ENCODE measurements at places on chromosomes 13 and 19.

- no peak for DNase-seq
Observed at GRCh38 chr19:31639306-31639705, 290.1 kb upstream of the TSHZ3 start.

DNA sequence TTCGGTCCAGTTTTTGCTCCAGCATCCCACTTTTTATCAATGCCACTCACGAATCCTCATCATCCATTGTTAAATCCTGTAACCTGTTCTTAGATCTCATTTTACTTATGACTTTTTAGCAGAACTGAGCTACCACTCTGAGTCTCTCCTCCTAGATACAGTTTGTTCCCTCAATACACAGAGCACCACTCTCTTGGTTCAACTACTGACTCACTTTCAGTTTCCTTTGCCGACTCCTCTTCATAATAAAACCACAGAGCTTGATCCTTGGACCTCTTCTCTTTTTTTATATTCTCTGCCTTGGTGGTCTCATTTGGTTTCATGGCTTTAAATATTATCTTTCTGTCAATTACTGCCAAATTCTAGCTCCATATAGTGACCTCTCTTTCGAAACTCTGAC lies 150.3 kb downstream of the SLITRK5 start:
- DNase-seq, result no peak

DNA sequence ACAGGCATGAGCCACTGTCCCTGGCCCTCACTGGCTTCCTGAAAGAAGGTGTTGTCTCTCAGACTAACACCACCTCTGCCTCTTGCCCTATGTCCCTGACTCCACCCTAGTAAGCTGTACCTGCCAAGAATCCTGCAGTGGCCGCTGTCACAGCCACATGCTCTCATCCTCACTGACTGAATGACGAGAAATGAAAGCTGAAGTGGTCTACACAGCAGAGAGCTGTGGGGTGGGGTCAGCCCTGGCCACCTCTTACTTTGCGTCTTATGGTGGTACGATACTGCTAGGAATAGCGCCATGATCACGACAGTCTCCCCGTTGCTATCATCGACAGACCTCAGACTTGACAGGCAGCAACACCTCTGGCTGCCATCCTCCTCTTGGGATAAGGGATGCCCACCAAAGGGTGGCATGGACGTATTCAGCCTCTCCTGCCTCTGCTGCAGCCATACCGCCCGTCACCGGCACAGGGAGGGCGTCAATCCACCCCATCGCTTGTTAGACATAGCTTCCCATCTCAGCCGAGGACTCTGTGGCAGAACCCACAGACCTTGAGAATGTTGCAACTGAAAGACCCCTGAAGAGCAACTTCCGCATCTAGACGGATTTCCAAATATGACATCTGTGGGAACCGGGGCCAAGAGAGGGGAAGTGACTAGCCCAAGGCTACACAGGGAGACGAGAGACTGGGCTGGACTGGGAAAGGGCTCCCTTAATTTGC lies 809 bp downstream of the MYO1F start:
- no peak for DNase-seq

DNA sequence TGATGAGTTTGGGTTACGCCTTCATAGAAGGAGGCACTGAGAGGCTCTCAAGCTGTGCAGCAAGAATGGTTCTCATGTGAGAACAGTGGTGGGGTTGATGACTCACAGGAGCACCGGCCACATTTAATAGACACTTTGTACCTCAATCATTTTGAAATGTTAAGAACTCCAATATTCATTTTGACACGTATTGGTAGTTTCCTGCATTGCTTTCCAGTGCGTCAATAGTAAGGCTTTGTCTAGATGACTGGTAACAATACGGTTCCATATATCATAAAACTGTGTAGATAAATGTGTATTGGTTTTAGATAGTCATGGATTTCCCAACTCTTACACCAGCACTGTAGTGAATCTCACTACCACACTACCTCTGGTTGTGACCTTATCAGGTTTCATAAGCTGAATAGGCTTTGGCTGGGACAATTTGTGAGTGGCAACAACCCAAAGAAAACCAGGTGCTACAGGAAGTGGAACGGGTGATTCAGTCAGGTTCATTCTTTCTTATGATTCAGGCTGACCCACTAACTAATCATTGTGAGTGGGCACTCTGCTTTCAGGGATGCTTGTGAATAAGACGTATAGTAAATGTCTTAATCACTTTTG lies 362.6 kb downstream of the KLF5 start:
- no peak for DNase-seq

DNA sequence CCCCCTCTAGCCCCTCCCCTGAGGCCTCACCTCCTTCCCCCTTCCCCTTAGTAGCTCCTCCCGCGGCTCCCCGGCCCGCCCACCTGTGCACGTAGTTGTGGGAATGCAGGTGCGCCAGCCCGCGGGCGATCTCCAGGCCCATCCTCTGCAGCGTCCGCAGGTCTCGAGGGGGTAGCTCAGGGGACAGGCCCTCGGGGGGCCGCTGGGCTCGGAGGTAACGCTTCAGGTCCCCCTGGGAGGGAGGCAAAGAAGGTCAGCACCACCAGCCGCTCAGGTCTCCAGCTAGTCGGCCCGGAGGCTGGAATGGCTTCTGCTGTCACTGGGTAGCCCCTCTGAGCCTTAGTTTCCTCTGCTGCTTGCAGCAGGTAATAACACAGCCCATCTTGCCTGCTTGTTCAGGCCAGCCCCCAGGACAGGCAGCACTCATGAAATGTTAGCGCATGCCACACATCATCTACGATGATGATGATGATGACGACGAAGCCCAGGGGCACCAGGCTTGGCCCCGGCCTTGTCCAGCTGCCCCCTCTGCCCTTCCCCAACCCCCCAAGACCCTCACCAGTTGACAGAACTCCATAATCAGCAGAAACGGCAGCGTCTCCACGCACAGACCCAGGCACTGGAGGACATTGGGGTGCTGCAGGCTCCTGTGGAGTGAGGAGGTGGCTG lies 9.2 kb downstream of the LMTK3 start:
- DNase-seq, result no peak

DNA sequence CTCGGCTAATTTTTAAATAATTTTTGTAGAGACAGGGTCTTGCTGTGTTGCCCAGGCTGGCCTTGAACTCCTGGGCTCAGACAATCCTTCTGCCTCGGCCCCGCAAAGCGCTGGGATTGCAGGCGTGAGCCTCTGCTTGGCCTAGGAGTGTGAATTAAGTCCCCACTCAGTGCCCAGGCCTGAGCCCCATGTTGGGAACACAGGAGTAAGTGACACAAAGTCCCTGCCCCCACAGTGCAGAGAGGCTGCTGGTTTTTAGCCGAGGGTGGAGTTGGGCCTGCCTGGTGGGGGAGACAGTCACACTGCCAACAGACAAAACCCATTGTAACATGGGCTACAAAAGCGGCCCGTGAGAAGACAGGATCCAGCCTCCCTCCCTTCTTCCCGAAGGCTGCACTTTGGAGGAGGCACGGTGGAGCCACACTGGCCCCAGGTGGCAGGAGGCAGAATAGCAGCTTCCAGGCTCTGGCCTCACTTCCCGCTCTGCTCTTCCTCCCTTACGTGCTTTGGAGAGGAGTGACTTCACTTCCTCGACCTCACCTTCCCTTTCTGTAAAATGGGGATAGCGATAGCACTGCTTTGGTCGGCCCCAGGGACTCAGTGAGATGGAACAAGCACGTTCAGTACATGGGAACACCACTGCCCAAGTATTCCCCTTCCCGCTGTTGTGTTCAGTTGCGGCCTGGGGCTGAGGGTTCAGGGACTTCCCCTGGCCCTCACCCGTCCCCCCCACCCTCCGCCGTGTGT lies 15.2 kb upstream of the EHD2 start:
- DNase-seq, result no peak

DNA sequence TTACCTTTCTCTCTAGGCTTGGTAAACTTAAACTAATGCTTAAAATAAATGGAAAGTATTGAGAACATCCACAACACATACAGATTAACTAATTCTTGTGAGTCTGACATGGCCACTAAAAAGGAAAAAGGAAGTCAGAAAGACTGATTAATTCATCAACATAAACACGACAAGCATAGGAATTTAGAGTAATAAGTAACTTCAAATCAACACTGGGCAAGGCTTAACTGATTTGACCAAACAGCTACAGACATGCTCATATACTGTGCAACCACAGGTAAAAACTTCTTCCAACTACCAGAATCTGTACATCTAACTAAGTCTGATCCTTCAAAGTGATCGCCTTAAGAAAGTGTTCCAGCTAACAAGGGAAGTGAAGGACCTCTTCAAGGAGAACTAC lies 20.5 kb downstream of the UGGT2 start:
- no peak for DNase-seq

GRCh38 chr19:30444686-30445232 lies 72.6 kb downstream of the ZNF536 start:
- DNase-seq, result no peak

DNA sequence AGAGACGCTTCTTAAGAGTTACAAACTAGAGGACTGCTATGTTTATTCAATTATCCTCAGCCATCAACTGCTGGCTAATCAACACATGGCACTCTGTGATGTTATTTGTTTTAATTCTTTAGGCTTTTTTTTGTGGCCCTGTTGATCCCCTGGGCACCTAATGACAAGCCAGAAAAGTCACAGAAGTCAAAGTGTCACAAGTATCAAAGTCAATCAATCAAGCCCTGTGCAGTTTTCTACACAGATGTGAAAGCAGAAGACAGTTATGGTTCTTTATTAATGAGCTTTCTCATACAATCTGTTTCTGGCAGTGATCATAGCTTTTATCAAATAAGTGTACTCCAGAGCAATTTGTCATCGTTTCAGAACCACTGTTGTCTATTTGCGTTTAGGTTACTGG lies 34.3 kb downstream of the MYO16 start:
- DNase-seq, result no peak

DNA sequence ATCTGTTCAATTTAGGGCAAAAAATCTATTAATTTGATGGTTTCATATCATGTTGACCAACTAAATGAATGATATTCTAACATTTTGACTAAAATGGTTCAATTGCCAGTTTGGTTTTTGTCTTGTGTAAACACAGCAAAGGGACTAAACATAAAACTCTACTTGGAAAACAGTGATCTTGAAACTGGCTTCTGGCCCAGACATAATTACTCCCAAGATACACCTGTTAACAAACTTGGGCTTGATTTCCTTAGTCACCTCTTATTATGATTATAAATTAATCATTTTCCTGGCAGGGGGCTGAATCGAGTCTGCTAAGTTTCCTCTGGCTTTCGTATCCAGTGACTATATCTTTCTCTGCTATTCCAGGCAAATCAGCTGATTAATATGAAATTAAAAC lies 78.0 kb upstream of the OXGR1 start:
- no peak for DNase-seq

DNA sequence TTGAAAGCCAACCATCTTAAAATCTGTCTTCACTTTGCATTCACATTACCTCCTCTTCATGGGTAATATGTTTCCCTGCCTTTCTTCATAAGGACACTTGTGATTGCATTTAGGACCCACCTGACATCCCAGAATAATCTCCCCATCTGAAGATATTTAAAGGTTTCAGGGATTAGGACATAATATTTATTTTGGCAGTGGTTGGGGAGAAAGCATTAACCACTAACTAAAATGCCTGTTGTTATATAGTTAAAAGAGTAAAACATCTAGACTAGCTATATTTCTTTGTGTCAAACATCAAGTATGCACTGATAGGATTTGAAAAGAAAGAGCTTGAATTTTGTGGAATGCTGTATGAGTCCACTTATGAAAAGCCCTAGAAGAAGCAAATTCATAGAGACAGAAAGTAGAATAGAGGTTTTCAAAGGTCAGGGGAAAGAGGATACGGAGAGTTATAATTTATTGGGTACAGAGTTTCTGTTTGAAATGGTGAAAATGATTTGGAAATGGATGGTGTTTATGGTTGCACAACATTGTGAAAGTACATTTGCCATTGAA lies 457.7 kb upstream of the SPRY2 start:
- DNase-seq, result no peak

DNA sequence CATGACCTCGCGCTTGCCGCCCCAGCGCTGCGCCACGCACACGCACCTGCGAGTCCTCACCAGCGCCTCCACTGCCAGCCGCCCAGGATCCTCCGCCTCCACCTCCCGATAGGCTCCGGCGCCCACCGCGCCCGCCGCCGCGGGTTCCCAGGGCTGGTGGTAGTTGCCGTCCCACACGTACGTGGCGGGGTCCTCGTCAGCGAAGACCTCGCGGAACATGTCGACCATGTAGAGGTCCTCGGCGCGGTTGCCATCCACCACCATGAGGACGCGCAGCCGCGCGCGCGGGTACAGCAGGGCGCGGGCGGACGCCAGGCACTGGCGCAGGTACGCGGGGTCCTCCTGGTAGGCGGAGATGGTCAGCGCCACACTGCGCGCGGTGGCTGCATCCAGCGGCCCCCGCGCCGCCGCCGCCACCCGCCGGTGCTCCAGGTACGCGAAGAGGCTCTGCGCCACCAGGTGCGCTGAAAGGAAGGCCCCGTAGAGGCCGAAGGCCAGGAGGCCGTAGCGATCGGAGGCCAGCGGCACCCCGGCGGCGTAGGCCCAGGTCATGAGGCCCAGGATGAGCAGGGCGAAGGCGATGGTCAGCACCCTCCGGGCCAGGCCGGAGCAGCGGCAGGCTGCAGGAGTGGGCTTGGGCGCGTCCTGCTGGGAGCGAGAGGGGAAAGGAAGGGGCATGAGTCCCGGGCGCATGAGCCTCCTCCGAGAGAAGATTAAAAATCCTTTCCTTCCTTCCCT lies 4.4 kb downstream of the HAS1 start:
- no peak for DNase-seq

DNA sequence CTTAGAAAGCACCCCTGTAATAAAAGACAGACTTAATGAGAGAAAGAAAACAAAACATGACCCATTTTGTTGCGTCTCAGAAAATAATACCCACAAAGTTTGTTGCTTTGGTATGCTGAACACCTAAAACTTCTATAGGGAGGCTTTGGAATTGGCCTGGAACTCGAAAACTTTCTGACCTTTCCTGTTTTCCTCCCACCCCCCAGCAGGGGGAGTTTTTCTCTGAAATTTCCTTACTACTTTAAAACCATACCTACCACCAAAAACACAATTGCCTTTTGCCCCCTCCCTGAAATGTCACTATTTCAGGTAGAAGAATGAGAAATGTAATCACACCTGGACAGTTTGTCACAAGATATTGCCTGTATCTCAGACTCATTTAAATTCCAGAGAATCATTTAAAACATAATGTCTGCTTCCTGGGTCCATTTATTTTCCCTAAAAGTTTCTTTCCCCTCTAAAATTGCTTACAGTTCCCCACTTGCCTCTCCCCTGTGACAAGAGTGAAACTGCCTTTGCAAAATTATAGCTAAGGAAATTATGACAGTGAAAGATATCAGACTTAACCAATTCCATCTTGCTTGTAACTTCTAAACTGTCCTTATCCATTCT lies 2700.2 kb downstream of the PCDH9 start:
- DNase-seq, result no peak
